Left kidney (tissue), 8 donors: ENCODE measurements at places on chromosomes 11 and 22. TPM values are rescaled to one million over a fixed set of nuclear protein-coding genes. Genes with fewer than 3 reads are reported as not detected.
A peak's percentile ranks its signal among the peaks of the same experiment; 100 is the strongest.

DNA sequence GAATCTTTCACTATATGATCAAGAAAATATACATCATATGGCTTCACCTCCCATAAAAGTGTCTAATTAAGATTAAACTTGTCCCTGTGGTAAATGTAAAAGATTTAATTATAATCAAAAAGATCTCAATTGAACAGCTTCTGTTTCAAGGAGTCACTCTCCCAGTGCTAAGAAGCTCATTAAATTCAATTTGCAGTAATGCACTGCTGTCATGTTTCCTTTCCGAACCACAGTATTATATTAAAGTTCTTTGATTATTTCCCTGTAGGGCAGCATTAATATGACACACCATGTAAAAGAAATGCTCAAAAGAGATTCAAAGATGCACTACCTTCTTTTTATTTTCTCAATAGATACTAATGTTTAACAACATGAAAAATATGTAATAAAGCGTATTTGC is 758.4 kb downstream of the LRRC4C start:
- DNase-seq = no peak

DNA sequence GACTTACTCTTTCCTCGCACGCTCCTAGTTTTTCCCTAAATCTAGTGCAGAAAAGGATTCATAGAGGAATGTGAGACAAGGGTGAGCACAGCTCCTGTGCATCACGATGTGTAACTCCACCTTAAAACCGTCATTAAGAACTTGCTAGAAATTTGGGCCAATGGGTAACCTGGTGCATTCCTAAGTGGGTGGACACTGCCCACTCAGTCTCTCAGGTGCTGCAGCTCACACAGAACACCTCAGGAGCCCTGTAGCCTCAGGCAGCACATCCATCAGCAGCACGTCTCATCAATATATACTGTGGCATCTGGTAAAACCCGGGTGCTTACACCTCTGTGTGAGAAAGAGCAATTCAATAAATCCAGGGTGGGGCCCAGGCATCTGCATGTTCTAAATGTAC is 12.4 kb downstream of the POU2AF3 start:
- no peak for DNase-seq

DNA sequence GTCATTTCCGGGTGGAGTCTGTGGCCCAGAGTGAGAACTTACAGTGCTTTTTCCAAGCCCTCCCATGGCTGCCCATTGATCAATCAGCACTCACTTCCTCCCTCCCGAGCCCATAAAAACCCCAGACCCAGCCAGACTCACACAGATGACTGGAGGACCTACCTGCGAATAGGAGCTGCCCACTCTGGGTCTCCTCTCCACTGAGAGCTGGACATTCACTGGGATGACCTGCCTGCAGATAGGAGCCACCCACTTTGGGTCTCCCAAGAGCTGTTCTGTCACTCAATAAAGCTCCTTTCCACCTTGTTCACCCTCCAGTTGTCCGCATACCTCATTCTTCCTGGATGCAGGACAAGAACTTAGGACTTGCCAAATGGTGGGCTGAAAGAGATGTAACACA is 56.0 kb upstream of the B3GNT6 start:
- no peak for DNase-seq

GRCh38 chr11:65404638-65405339 is 17.8 kb upstream of the NEAT1 start:
- DNase-seq = no peak

DNA sequence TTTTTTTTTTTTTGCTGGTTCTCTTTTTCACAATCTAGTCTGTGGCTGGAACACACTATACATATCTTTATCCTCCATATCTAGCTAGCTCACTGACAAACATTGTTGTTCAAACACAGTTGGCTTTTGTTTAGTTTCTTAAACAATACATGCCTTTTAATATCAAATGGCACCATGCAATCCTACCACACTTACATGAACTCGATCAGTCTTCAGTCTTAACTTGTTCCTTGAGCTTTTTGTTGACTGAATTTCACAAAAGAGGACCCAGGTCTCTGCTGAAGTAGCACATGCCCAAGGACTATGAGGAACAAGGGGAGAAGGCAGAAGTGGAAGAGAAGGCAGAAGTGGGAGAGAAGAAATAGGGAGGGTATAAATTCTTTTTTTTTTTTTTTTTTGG is 25.5 kb downstream of the TMEM123 start:
- no peak for DNase-seq

DNA sequence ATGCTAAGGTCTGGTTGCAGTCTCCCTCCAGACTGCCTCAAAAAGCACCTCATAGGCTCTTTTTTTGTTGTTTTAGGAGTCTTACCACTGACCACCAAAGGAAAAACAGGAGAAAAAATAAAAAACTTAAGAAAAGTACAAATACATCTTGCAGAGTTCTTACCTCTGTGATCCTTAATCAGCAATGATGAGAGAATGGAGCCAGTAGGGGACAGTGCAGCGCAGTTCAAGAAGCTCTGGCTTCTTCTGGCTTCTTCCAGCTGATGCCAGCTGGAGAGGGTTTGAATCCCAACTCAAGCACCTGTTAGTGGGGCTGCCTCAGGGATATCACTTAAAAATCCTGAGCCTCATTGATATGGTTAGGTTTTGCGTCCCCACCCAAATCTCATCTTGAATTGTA is 223.3 kb upstream of the ISX start:
- no peak for DNase-seq

RFPL2 gene
- 0.73 TPM for polyA plus RNA-seq

PATE3 gene
- polyA plus RNA-seq = 0.10 TPM

DNA sequence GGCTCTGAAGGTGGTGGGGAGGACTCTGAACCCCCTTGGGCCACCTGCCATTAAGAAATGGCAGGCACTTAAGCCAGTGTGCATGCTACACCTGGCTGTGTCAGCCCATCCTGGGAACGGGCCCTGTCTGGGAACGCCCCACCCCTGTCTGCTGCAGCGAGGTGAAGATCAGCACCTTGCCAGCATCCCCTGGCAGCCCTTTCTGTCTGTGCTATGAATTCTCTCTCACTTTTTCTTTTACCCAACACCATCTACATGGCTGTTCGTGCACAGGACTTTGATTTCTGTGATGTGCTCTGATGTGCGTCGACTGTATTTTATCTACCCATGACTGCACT is 452.9 kb upstream of the B3GAT1 start:
- DNase-seq = no peak

GRCh38 chr11:57598831-57599155 is 1.3 kb downstream of the SERPING1 start:
- DNase-seq = no peak

DNA sequence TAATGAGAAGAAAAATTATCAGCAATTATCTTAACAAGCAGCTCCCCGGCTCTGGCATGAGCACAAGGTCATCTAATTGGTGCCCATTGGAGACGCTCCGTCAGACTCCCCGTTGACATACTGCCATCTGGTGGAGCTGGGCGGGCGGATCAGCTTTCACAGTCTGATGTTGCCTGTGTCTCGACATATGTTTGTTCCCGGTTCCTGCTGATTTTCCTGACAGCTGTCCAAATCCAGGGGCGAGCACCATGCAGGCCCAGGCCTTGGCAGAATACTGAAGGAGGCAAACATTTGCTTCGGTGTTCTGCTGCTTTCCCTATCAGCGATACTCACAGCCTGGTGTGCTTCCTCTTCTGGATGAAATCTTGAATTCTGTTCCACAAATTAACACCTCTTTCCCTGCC is 43.8 kb upstream of the BARX2 start:
- peak; percentile 71 for DNase-seq

DNA sequence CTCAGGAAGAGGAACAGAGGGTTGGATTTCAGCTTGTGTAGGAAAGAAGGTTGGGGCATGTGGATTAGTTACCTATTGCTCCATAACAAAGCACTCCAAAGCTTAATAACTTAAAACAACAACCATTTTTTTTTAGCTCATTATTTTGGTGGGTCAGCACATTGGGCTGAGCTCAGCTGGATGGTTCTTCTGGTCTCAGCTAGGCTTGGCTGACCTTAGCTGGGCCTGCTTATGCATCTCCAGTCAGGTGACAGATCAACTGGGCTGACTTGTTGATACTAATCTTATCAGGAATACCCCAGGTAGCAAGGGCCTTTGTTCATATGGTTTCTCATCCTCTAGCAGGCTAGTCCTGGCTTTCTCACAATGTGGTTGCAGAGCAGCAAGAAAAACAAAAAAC is 106.4 kb downstream of the C11orf91 start:
- DNase-seq = no peak

MRGPRX4 gene
- polyA plus RNA-seq = not detected

DNA sequence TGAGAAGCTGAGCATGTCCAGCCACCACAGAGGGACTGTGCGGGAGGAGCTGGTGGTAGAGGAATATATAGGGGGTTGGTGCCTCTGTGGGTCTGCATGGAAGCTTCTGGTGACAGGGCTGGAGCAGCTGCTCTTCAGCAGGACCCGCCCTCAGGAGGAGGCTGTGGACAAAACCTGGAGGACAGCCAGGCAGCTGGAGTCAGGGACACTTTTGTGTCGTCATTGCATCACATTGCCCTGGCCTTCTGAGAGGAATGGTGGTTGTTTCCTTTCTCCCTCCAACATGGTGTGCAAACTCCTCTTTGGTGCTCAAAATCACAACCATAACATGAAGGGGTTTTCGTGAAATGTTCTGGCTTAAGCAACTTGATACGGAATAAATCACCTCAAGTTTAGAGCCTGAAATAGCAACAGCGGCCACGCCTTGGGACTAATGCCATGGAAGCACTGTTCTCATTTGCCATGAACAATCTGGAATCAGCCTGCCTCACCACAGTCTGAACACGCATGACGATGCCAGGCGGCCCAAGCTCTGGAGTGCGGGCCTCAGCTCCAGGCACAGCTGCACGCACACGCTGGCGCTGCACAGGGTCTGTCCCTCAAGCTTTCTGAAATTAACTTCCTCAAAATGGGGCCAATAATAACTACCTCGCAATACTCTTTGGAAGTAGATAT is 17.1 kb upstream of the CSRP3 start:
- no peak for DNase-seq
